ENCODE measurements at places on chromosomes 16 and 17. TPM values are rescaled to one million over a fixed set of nuclear protein-coding genes. Genes with fewer than 3 reads are reported as not detected.

Gene OR3A3
- total RNA-seq: not detected

Gene TNFRSF13B
- total RNA-seq: not detected

Gene IL21R
- 72.3 TPM for total RNA-seq

Gene GDPD3
- 7.6 TPM for total RNA-seq

Gene CEP295NL
- total RNA-seq: not detected

Gene PRRT2
- total RNA-seq: 0.91 TPM

Gene JPH3
- total RNA-seq: 0.17 TPM

Gene HSD17B1
- 0.34 TPM for total RNA-seq

Gene ITGA2B
- total RNA-seq: 0.95 TPM

Gene NPW
- total RNA-seq: 0.37 TPM

Gene CTRB2
- total RNA-seq: not detected

Gene GCGR
- total RNA-seq: not detected

Gene PIRT
- not detected for total RNA-seq

Gene APPBP2
- total RNA-seq: 31.1 TPM

Gene AOC2
- total RNA-seq: 2.6 TPM

Gene MYH13
- total RNA-seq: not detected

Gene CCL4
- total RNA-seq: 101 TPM

Gene SMTNL2
- not detected for total RNA-seq

Gene BICDL2
- total RNA-seq: 0.51 TPM

Gene RNF167
- total RNA-seq: 323 TPM

Gene ABI3
- 73.2 TPM for total RNA-seq

Gene ITGAX
- total RNA-seq: 142 TPM

Gene CFAP97D1
- not detected for total RNA-seq
